ENCODE measurements at places on chromosomes 16 and 17.

DNA sequence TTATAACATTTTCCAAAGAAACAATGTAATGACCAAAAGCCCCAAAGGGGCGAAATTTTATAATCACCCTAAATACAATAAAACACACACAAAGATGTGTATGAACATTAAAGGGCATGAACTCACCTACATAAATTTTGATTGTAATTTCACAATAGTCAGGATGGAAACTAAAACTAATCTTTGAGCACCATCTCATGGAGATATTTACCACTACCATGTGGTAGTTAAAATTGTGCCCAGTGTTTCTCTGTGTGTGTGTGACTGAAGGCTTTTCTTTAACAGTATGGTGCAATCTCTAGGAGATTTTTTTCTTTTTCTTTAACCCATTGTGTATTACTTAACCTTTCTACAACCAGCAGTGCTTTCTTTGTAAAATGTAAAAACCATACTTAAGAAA, 19.7 kb upstream of the MEIOC start:
- no peak for DNase-seq

DNA sequence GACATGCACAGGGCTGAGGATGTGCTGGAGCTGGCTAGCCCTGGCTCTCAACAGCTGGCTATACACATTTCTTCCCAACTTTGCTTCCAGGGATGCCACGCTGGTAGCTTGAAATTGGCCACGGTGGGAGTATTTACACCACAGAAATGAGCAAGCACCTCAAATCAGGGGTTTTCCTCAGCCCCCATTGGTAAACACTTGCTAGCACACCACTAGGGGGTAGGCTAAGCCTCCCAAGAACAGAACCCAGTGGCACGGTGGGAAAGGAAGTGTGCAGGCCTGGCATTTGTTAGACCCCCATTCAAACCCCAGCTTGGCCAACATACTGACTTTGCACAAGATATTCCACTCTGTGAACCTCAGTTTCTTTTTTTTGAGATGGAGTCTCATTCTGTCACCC, 12.9 kb downstream of the DRC3 start:
- no peak for DNase-seq

- no peak for DNase-seq
These were observed 22.0 kb downstream of the CLUH start for GRCh38 chr17:2689411-2690164.

GRCh38 chr16:3971261-3971660, 90.7 kb upstream of the CREBBP start:
- DNase-seq, result no peak

- no peak for DNase-seq
These were observed 3.3 kb downstream of the HOXB1 start for GRCh38 chr17:48527547-48527932.

DNA sequence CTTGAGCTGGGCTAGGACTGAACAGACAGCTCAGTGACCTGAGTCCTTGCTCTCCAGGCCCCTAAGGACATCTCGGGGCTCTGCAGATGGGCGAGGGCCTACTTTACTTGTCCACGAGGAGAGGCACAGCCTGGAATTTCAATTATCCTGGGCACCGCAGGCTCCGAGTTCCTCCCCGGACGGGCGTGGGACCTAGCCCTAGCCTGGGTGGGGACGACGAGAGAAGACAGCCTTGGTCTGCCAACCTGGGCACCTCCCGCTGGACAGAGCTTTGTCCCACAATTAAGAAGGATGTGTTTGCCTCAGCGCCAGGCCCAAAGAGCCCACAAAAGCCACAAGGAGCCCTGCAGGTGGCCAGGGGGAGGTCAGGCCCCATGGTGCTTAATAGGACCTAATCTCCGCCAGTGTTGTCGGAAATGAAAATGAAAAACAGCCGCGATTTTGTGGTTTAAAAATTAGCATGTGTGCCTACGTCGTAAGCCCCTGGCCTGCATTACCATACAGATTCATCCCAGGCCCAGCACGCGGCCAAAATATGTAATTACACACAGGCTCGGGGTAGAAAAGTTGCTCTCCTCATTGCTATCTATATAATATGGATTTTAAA, 51.4 kb upstream of the LHX1 start:
- no peak for DNase-seq
